K562 (cell line): ENCODE measurements at places on chromosomes 1 and 21. TPM values are rescaled to one million over a fixed set of nuclear protein-coding genes. Genes with fewer than 3 reads are reported as not detected.
A peak's percentile ranks its signal among the peaks of the same experiment; 100 is the strongest.

DNA sequence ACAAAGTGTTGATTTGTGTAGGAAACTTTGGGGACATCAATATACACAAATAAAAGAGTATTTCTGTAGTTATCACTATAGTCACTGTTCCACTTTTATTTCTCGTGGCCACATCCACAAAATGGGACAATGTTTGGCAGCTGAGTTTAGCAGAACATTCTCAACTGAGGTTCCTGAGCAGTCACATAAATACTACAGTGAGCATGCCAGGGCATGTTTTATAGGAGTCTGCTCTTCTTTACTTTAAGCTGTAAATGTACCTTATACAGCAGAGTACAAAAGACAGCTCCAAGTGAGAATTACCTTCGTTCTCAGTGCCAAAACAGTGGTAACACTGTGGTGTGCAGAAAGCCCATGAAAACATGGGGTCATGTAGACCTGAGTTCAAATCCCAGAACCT lies 5.0 kb downstream of the BTG3 start:
- peaks cover 81% of the 10 kb centered on the region for H3K36me3 ChIP-seq
- peaks cover 2% of the 10 kb centered on the region; the same call in 2 of the 3 replicates for H3K4me1 ChIP-seq
- DNase-seq = no peak
- H3K27ac ChIP-seq = no peak overlapping the region
- H3K4me3 ChIP-seq = no peak overlapping the region
- H3K27me3 ChIP-seq = no peaks in the 10 kb centered on the region

PRCC gene
- total RNA-seq = 85.3 and 89.5 TPM in 2 replicates

ZBED6 gene
- 16.1 and 16.6 TPM in 2 replicates for total RNA-seq

DNA sequence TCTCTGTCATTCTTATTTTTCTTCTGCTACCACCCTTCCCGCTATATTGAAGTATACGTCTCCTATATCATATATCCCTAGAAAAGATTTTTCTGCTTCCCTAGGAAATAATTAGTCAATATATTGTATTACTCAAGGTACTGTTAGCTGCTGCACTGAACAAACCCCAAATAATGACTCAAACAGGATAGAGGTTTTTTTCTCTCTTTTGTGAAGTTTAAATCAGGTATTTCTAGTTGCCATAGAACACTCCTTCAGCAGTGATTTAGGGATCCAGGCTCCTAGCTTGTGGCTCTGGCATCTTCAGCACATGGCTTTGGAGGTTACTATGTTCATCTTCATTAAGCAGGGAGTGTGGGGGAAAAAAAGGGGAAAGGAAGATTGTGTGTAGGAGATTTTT lies 18.1 kb downstream of the SYT14 start:
- no peaks in the 10 kb centered on the region for H3K36me3 ChIP-seq
- H3K4me3 ChIP-seq = no peak overlapping the region
- no peaks in the 10 kb centered on the region for H3K27me3 ChIP-seq
- no peak overlapping the region for H3K27ac ChIP-seq

DNA sequence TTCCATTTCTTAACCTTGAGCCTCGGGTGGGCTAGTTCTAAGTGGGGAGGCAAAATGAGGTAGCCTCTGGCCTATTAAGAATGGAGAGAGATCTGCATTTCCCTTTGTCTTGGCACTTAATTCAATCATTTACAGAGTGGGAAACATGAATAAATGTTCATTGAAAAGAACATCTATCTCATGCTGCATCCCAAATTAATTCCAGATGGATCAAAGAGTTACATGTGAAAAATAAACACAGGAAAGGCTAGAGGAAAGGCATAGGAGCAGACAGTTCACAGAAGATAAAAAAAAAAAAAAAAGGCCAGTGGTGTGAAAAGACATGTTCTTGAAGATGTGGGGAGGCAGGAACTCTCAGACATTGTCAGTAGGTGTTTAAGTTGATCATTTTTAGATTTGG lies 35.7 kb upstream of the EPS8L3 start:
- no peak overlapping the region for H3K27ac ChIP-seq
- H3K4me3 ChIP-seq = no peak overlapping the region
- no peaks in the 10 kb centered on the region for H3K36me3 ChIP-seq
- peaks cover 17% of the 10 kb centered on the region for H3K4me1 ChIP-seq

- peak overlapping the region; percentile 37; the same call in 1 of the 3 replicates for H3K27ac ChIP-seq
- peaks cover 39% of the 10 kb centered on the region for H3K4me1 ChIP-seq
- no peaks in the 10 kb centered on the region for H3K27me3 ChIP-seq
- no peak for DNase-seq
- H3K36me3 ChIP-seq = no peaks in the 10 kb centered on the region; the same call in 2 of the 3 replicates
These were observed 3.3 kb upstream of the ADAR start for GRCh38 chr1:154611150-154611862.

CR1 gene
- total RNA-seq = 0.20 and 0.47 TPM in 2 replicates

MRPL9 gene
- total RNA-seq = 106 and 123 TPM in 2 replicates

DNA sequence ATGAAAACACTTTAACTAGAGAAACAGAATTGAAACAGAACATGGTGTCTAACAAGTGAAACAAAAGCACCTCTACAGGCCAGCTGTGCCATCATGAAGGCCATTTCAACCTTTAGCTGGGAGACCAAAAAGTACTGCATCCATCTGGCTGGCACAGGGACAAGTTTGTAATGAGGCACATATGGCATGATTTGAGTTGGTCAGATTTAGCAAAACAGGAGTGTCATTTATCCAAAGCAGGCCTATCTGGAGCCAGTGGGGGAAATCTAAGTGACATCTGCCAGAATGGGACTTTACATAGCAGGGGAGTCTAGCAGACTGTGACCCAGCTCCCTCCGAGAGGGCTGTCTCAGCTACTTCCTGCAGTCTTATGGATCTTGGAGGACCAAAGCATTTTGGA lies 51.9 kb downstream of the DNTTIP2 start:
- no peak for DNase-seq
- no peak overlapping the region for H3K27ac ChIP-seq
- no peak overlapping the region for H3K4me3 ChIP-seq
- H3K36me3 ChIP-seq = no peaks in the 10 kb centered on the region

ELAVL4 gene
- not detected in 2 replicates for total RNA-seq

DNA sequence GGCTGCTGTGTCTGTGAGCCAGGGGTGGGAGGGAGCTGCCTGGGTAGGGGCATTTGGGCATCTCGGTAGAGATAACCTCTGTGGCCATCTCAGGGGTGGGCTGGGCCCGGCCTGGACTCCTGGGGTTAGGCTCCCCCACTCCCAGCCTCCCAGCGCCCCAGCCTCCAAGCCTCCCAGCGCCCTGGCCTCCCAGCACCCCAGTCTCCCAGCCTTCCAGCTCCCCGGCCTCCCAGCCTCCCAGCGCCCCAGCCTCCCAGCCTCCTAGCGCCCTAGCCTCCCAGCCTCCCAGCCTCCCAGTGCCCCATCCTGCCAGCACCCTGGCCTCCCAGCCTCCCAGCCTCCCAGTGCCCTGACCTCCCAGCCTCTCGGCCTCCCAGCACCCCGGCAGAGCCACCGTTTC lies 85.1 kb upstream of the TTC34 start:
- no peaks in the 10 kb centered on the region for H3K4me1 ChIP-seq
- no peaks in the 10 kb centered on the region for H3K36me3 ChIP-seq
- H3K27me3 ChIP-seq = peaks cover 9% of the 10 kb centered on the region; the same call in 1 of the 3 replicates
- DNase-seq = no peak
- no peak overlapping the region for H3K27ac ChIP-seq

DNA sequence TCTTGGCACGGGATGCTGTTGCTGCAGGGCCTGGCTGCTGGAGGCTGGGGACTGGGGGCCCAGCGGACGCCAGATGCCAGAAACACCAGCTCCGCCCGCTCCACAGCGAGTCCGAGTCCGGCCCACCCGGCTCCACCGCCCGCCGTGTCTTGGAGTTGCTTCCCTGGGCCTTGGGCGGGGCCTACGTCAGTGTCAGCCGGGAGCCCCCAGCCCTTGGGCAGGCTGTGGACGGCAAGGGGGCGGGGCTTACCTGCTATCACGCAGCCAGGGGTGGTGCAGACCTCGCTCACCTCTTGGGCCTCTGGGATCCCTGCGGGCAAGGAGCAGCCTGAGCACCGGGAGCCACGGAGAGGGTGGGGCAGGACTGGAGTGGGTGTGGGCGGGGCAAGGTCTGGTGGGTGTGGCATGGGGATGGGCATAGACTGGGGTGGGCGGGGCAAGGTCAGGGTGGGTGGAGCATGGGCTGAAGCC lies 21.8 kb downstream of the MMEL1 start:
- peak; percentile 97 for DNase-seq
- H3K36me3 ChIP-seq = no peaks in the 10 kb centered on the region
- H3K4me3 ChIP-seq = peak overlapping the region; percentile 11
- H3K4me1 ChIP-seq = peaks cover 46% of the 10 kb centered on the region
- H3K27ac ChIP-seq = no peak overlapping the region

KRTAP19-3 gene
- total RNA-seq = not detected in 2 replicates

PDPN gene
- 0.11 and 0.25 TPM in 2 replicates for total RNA-seq

DNA sequence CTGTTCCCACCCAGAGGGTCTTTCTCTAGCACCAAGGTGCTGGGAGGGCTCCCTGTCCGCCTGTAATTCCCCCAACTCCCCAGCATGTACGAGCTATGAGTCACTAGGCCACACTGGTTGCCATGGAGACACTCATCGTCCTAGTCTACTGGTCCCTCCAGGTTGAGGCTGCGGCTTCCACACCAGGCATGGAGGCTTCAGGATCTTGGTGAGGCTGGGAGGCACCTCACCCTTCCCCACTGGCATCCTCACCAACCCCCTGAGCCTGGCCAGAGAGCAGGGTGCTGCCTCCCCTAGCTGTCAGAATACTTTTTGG lies 75.6 kb upstream of the KAZN start:
- peak; percentile 67 for DNase-seq
- no peak overlapping the region for H3K27ac ChIP-seq
- H3K27me3 ChIP-seq = no peaks in the 10 kb centered on the region
- no peaks in the 10 kb centered on the region for H3K4me1 ChIP-seq

SLC44A3 gene
- total RNA-seq = not detected in 2 replicates

- no peak for DNase-seq
- no peaks in the 10 kb centered on the region for H3K27me3 ChIP-seq
- no peaks in the 10 kb centered on the region for H3K4me1 ChIP-seq
- no peaks in the 10 kb centered on the region for H3K36me3 ChIP-seq
- H3K27ac ChIP-seq = no peak overlapping the region
These were observed 31.0 kb upstream of the EFCAB14 start for GRCh38 chr1:46749921-46750404.

CR1L gene
- 30.0 and 33.7 TPM in 2 replicates for total RNA-seq

STUM gene
- not detected in 2 replicates for total RNA-seq

DNA sequence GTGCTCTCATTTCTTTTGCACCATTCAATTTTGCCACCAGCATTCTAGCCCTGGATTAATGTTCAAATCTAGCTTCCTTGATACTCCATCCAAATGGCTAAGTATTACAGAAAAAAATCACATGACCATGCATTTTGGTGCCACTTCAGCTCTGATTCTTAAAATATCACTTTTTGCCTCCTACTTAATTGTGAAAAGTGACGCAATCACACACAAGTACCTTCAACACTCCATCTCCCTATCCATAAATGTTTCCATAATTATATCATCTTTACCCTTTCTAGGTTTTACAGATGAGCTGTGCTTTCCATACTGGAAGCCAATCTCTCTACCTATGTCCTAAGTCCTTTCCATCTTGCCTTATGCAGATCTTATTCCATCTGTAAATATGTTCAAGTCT lies 16.0 kb downstream of the CRYZ start:
- H3K27me3 ChIP-seq = no peaks in the 10 kb centered on the region
- H3K36me3 ChIP-seq = peaks cover 87% of the 10 kb centered on the region
- no peak for DNase-seq
- no peak overlapping the region for H3K4me3 ChIP-seq

DNA sequence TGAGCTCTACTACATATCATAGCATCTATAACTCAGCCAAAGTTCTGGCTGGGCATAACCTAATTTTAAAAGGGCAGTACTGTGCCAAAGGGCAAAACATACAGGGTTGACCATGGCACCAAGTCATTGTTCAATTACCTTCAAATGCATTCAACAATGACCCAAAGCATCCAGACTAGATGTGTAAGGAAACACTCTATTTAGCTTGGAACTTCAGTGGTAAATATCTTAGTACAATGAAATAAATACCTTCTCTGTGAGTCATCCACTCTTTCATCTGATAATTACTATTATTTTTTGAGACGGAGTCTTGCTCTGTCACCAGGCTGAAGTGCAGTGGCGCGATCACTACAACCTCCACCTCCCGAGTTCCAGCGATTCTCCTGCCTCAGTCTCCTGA lies 70.0 kb downstream of the NVL start:
- no peak overlapping the region for H3K4me3 ChIP-seq
- no peak overlapping the region for H3K27ac ChIP-seq
- no peaks in the 10 kb centered on the region for H3K27me3 ChIP-seq
- H3K4me1 ChIP-seq = peaks cover 13% of the 10 kb centered on the region; the same call in 2 of the 3 replicates
- H3K36me3 ChIP-seq = peaks cover 14% of the 10 kb centered on the region; the same call in 1 of the 3 replicates

- no peak overlapping the region for H3K4me3 ChIP-seq
- peaks cover 13% of the 10 kb centered on the region for H3K36me3 ChIP-seq
- peaks cover 6% of the 10 kb centered on the region; the same call in 1 of the 2 replicates for H3K27me3 ChIP-seq
- H3K27ac ChIP-seq = no peak overlapping the region
These were observed 2.8 kb upstream of the SRRM1 start for GRCh38 chr1:24640288-24640687.

CDCA8 gene
- total RNA-seq = 72.5 and 81.8 TPM in 2 replicates

GRCh38 chr1:212119397-212119837 lies 83.9 kb downstream of the DTL start:
- H3K27me3 ChIP-seq = no peaks in the 10 kb centered on the region
- H3K4me3 ChIP-seq = no peak overlapping the region

DNA sequence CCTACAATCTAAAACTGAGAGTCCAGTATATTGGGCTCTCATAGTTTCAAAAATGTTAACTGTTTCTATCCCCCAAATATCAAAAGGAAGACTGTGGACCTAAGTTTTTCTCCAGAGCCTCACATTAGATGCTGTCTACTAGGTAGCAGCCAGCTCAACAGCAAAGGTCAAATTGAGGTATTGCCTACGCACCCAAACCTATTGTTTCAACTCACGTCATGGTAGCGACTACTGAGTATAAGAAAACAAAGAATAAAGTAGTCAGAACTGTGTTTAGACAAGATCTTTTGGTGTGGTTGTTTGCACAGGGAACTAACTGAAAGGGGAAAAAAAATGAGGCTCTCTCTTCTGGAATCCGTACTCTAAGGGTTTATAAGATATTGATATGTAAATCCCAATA lies 173.2 kb downstream of the LBR start:
- H3K4me3 ChIP-seq = no peak overlapping the region
- no peaks in the 10 kb centered on the region for H3K36me3 ChIP-seq
- H3K27me3 ChIP-seq = no peaks in the 10 kb centered on the region
- H3K4me1 ChIP-seq = no peaks in the 10 kb centered on the region
- no peak overlapping the region for H3K27ac ChIP-seq

TNNI3K gene
- total RNA-seq = not detected in 2 replicates

COL24A1 gene
- total RNA-seq = 0.02 and 0.07 TPM in 2 replicates

DNA sequence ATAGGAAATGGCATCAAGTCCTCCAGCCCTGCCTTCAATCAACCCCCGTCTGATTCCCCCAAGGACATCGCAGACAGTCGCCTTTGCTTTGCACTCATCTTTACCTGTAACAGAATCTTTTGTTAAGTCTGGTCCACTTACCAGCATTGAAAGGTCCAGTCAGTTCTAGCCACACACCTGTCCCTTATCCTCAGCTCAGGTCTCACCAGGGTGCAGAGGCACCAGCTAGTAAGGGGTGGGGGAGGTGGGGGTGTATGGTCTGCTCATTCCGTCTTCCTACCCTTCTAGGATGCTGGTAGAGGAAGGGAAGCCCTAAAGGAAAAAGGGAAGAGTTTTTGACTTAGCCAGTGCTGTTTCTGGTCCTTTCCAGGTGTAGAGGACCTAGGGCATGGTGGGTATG lies 427.7 kb downstream of the MATN1 start:
- DNase-seq = no peak
- no peaks in the 10 kb centered on the region for H3K27me3 ChIP-seq
- H3K27ac ChIP-seq = no peak overlapping the region
- no peaks in the 10 kb centered on the region for H3K4me1 ChIP-seq

- H3K4me1 ChIP-seq = no peaks in the 10 kb centered on the region
- no peak overlapping the region for H3K4me3 ChIP-seq
- H3K27me3 ChIP-seq = no peaks in the 10 kb centered on the region
- no peak for DNase-seq
- H3K27ac ChIP-seq = no peak overlapping the region
These were observed 16.9 kb downstream of the CCDC24 start for GRCh38 chr1:44008259-44008658.
